Occipital lobe (tissue), 3 donors: ENCODE measurements at places on chromosomes 1 and 21. TPM values are rescaled to one million over a fixed set of nuclear protein-coding genes. Genes with fewer than 3 reads are reported as not detected.

PYHIN1 gene
- total RNA-seq: not detected

ETV3L gene
- not detected for total RNA-seq

LCE2B gene
- not detected for total RNA-seq

CLCA1 gene
- total RNA-seq: 0.16 TPM

FMO5 gene
- 0.62 TPM for total RNA-seq

SH3BP5L gene
- total RNA-seq: 27.5 TPM

TRAPPC3 gene
- total RNA-seq: 40.1 TPM

ESRRG gene
- total RNA-seq: 6.9 TPM

GUCA2B gene
- not detected for total RNA-seq

LHX8 gene
- not detected for total RNA-seq

SLC9C2 gene
- 8.3 TPM for total RNA-seq

LEMD1 gene
- 6.9 TPM for total RNA-seq

DCST1 gene
- not detected for total RNA-seq

FCN3 gene
- total RNA-seq: not detected

CFHR4 gene
- 0.31 TPM for total RNA-seq

SMCP gene
- total RNA-seq: not detected

GBP7 gene
- total RNA-seq: not detected

ADGRB2 gene
- 75.0 TPM for total RNA-seq

FCMR gene
- 0.47 TPM for total RNA-seq

RHOU gene
- total RNA-seq: 39.6 TPM

OPRD1 gene
- 0.31 TPM for total RNA-seq

HLX gene
- total RNA-seq: 0.31 TPM

TCHH gene
- total RNA-seq: not detected

LYPD8 gene
- total RNA-seq: not detected

C4BPB gene
- total RNA-seq: not detected

MAGI3 gene
- total RNA-seq: 33.1 TPM

FCRL6 gene
- not detected for total RNA-seq

SIPA1L2 gene
- 36.7 TPM for total RNA-seq

LCK gene
- total RNA-seq: not detected

ICOSLG gene
- 0.31 TPM for total RNA-seq

ANKRD45 gene
- total RNA-seq: 26.2 TPM

CR1L gene
- total RNA-seq: 0.16 TPM

SYPL2 gene
- not detected for total RNA-seq

CCDC190 gene
- total RNA-seq: 0.31 TPM

YRDC gene
- 14.3 TPM for total RNA-seq

OR2T6 gene
- total RNA-seq: 0.31 TPM

TFF2 gene
- total RNA-seq: not detected

S100A1 gene
- 0.47 TPM for total RNA-seq

TYW3 gene
- total RNA-seq: 6.6 TPM

TRNAU1AP gene
- total RNA-seq: 39.8 TPM

GTF2B gene
- total RNA-seq: 69.7 TPM

ACTL8 gene
- not detected for total RNA-seq
